Posterior cingulate gyrus (tissue), 11 donors: ENCODE measurements at places on chromosomes 12 and 14.

GRCh38 chr12:11804130-11804529 lies 154.7 kb downstream of the ETV6 start:
- DNase-seq, result no peak

- DNase-seq, result no peak
These were observed 6.4 kb upstream of the GAS2L3 start for GRCh38 chr12:100566887-100567637.

GRCh38 chr12:94305130-94305957 lies 154.3 kb downstream of the CEP83 start:
- no peak for DNase-seq

- DNase-seq, result no peak
These were observed 20.5 kb downstream of the PLEKHH1 start for GRCh38 chr14:67553547-67553946.

- no peak for DNase-seq
These were observed 12.9 kb downstream of the DYRK2 start for GRCh38 chr12:67661311-67662021.

DNA sequence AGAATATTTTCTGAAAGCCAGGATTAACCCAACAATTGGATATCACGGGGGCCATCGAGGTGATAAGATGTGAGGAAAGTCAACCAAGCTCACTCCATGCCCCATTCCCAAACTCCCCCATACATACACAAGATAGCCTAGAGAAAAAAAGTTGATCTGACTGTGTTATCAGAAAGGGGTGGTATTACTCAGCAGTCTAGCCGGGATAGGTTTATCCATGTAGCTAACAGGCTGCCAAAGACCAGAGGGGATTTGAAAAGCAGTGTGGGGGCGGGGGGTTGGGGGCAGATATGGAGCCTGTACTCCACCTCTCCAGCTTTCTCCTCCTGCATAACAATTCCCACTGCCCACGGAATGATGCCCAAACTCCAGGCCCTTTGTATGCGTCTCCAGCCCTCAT lies 13.2 kb upstream of the MAP1LC3B2 start:
- DNase-seq, result no peak

DNA sequence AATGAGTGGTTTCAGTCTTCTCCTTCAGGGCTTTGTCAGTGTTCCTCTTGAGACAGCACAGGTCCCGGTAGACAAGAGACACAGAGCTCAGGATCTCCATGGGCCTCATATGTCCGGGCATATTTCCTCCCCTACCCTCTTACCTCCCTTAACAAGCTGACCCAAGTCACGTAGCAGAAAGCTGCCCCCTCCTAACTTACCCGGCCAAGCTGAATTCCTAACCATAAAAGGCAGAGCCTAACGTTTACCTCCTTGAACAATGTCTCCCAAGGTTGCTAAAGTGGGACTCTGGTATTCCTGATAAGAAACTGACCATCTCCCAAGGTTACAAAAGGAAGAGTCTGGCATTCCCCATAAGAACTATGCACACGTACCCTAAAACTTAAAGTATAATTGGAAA lies 182.2 kb upstream of the USP15 start:
- DNase-seq, result no peak

GRCh38 chr12:53345486-53346188 lies 9.5 kb upstream of the SP7 start:
- DNase-seq, result no peak

DNA sequence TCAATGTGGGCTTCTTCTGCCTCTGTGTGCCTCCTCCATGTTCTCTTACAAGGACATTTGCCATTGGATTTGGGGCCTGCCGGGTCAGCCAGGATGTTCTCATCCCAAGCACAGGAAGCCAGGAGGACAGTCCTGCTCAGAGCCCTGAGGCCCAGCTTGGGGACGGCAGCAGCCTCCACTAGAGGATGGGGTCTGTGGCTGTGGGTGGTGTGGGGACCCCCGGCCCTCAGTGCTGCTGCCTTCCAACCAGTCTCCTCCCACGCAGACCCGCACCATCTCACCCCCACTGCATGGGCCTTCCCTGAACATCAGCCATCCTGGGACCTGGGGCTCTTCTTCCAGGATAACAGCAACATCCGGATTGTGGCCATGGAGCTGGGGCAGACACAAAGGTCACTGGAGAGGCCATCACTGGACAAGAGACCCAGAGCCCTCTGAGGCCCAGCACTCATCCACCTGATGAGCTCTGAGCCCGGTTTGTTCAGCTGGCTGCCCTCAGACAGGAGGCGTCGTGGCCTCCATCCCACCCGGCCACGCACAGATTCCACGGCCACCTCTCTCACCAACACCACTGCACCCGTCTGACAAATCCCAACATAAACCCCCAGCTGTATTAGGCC lies 56.5 kb upstream of the C14orf180 start:
- DNase-seq, result no peak

GRCh38 chr12:58884916-58885315 lies 35.4 kb downstream of the LRIG3 start:
- no peak for DNase-seq

DNA sequence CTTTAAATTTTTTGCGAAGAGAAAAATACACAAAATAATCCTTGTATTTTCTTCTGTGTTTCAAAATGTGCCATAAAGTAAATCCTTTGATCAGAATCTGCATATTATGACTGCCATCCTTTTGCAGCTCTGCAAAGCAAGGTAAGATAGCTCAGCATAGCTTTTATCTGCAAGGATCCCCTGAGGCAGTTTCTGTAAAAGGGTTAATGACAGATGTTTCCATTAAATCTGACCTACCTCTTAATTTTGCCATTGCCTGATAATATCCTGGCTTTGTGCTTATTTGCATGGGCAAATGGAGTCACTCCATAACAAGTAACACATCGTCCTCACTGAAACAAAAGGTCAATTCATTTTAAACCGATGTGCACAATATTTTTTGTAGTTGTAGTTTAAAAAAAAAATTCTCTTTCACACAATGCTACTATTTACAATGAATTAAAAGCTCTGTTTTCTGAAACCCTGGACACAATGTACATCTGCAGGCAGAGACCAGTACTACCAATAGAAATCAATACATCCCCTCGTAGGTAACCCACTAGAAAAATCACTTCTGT lies 108.5 kb upstream of the SOX5 start:
- DNase-seq, result no peak

DNA sequence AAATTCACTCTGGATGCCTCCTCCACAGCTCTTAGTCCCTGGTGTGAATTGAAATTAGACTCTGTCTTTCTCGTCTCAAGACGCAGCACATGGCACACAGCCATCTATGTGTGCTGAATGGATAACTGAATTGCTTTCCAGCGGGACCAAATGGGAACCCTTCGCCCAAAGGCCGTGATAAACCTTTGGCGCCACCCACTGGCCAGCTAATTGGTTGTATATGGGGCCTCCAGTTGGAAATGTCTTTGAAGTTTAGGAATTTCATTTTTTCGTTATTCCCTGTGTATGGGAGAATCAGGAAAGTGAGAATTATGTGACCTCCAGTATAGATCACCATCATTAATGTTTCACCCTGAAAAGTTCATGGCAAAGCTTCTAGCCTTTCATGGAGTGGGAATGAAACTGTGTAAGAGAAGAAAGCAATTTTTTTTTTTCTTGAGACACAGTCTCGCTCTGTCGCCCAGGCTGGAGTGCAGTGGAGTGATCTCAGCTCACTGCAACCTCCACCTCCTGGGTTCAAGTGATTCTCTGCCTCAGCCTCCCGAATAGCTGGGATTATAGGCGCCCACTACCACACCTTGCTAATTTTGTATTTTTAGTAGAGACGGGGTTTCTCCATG lies 9.8 kb upstream of the HSP90AA1 start:
- DNase-seq, result peak; percentile 89

DNA sequence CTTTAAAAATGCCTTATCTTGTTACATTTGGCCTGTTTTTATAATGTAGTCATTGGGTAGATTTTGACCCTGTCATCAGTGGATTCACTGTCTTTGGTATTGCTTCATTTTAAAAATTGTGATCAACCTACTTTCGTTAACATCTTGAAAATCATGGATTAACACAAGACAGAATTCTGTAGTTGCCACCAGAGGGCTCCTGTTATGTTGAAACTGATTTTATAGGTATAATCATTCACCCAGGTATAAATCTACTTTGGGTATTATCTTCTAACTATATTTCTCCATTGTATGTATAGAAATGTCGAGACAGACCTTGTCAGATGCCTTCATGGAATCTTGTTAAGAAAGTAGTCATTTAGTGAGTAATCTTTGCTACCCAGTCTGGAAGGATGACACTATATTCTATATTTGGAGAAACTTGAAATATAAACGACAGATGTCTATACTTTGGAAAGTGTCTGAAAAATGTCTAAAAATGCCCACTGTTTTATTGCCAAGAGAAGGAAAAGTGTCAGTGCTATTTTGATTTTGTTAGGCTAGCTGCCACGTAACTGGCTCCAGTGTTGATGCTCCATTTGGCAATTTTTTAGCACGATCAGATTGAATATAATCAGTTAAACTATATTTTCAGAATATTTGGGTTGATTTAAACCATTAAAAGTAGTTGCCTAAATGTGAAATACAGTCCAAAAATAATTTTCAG lies 129.4 kb downstream of the PELI2 start:
- no peak for DNase-seq
